ENCODE measurements at places on chromosomes 2 and 18. TPM values are rescaled to one million over a fixed set of nuclear protein-coding genes. Genes with fewer than 3 reads are reported as not detected.

HOXD13 gene
- total RNA-seq, result 0.10 TPM

- no peak for DNase-seq
Measured at GRCh38 chr2:30613001-30613400, 166.0 kb downstream of the LCLAT1 start.

DNA sequence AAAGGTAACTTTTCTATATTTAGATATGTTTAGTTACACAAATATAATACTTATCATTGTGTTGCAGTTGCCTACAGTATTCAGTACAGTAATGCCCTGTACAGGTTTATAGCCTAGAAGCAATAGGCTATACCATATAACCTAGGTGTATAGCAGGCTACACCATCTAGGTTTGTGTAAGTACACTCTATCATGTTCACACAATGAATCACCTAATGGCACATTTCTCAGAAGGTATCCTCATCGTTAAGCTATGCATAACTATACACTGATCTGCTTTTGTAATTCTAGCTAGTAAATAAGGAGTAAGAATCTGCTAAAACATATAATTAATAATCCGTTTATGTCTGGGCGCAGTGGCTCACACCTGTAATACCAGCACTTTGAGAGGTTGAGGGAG, 102.1 kb downstream of the COMMD1 start:
- DNase-seq, result no peak

DNA sequence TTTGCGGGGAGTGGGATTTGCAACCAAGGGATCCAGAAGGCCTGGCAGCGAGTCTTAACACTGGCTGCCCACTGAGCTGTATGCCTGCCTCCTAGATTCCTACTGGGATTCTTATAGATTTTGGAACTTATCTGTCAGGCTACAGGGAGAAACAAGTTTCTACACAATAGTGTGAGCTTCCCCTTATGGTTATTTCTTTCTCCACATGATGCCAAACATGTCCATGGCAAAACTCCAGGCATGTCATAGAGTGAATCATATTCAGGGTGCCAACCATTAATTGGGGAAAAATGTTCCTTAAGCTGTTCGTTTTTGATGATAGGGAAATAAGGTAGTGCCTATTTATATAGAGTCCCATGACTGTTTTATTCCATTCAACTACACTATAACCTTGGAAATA, 1185.2 kb upstream of the CELF4 start:
- DNase-seq, result no peak

DNA sequence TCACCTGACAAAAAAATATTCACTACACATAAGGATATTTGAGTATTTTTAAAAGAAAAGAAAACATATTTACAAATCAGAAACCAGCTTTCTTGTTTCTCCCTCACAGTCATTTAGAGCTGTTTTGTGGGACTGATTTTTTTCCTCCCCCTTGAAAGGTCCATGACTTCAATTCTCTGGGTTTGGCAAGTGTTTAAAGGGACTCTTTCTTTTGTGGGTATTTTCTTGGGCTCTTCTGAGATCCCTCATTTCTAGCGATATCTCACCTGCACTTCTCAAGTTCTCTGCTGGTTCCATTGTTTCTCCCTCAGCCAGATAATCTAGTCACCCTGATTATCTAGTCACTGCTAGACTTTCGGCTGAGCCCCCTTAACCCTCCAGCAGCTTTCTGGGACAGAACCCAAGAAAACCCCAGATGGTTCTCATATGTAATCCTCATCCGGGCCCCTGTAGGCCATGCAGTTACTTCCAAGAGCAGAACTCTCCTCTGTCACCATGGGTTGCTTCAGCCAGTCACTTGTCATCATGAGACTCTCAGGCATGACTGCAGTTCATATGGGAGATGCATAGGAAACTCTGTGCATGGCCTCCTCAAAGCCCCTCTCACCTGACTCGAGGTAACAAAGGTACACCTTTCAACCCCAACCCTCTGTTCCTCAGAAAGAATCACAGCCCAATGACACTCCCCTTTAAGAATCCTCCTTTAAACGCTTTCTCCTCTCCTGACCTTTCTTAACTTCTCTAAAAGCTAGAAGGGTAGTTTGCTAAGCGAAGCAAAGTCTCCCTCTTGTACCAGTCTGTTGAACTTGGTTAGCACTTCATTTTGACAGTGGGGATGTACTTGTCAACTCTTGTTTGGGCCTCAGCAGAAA, 36.7 kb upstream of the ITGA4 start:
- no peak for DNase-seq

- no peak for DNase-seq
Measured at GRCh38 chr2:31894656-31895055, 116.2 kb downstream of the MEMO1 start.

Data from spinal cord (tissue), 10 donors.